ENCODE measurements at places on chromosomes 1 and 21. TPM values are rescaled to one million over a fixed set of nuclear protein-coding genes. Genes with fewer than 3 reads are reported as not detected.

The PRDM16 gene
- total RNA-seq = not detected

The BSND gene
- total RNA-seq = not detected

The TBX19 gene
- total RNA-seq = 1.2 TPM

The PCAT6 gene
- total RNA-seq = not detected

The TENT5C gene
- total RNA-seq = 0.25 TPM

GRCh38 chr1:172753964-172754363, 95.1 kb downstream of the FASLG start:
- no peaks in the 10 kb centered on the region for H3K4me1 ChIP-seq
- H3K27me3 ChIP-seq = peaks cover 3% of the 10 kb centered on the region
- no peak overlapping the region for H3K4me3 ChIP-seq
- no peak for DNase-seq
- no peak overlapping the region for H3K27ac ChIP-seq

- no peak overlapping the region for H3K4me3 ChIP-seq
- H3K4me1 ChIP-seq = no peaks in the 10 kb centered on the region
- no peak overlapping the region for H3K27ac ChIP-seq
- H3K27me3 ChIP-seq = no peaks in the 10 kb centered on the region
These were observed 2.1 kb upstream of the PLA2G2E start for GRCh38 chr1:19925342-19926070.

- no peak overlapping the region for H3K4me3 ChIP-seq
- no peaks in the 10 kb centered on the region for H3K36me3 ChIP-seq
- no peaks in the 10 kb centered on the region for H3K27me3 ChIP-seq
- peaks cover 8% of the 10 kb centered on the region for H3K4me1 ChIP-seq
These were observed 43.2 kb upstream of the LYPLAL1 start for GRCh38 chr1:219130366-219130935.

GRCh38 chr1:63642901-63643300, 49.7 kb downstream of the PGM1 start:
- H3K4me1 ChIP-seq = no peaks in the 10 kb centered on the region
- H3K36me3 ChIP-seq = peaks cover 31% of the 10 kb centered on the region
- H3K27me3 ChIP-seq = no peaks in the 10 kb centered on the region
- no peak for DNase-seq
- no peak overlapping the region for H3K27ac ChIP-seq
- no peak overlapping the region for H3K4me3 ChIP-seq

GRCh38 chr1:109570414-109570813, 22.0 kb downstream of the GNAI3 start:
- peaks cover 6% of the 10 kb centered on the region for H3K36me3 ChIP-seq
- H3K27ac ChIP-seq = peak overlapping the region; percentile 31
- no peaks in the 10 kb centered on the region for H3K27me3 ChIP-seq
- peaks cover 11% of the 10 kb centered on the region for H3K4me1 ChIP-seq

DNA sequence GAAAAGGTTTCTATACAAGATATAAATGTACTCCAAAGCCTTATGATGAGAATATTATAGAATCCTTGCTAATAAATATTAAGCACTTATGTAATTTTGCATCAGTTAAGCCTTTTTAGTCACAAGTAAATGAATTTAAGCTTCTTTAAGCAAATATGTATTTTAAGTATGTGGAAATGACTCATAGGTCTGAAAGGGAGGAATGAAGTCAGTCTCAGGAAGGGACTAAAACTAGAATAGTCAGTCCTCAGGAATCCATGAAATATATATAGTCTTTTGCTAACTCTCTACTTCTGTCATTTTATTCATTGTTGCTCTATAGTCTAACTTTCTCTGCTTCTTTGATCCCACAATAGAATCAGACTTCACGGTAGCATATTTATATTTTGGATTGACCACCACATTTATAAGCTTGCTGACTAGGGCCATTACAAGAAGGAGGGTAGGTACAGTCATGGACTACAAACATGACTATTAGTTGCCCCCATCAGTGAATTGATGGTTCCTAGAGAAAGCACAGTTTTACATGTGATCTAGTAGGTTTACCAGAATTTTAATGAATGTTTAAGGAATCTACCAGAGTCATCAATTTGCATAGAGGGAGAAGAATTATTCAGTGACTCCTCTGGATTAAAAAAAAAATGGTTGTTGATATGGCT, 20.2 kb upstream of the RABGGTB start:
- H3K27ac ChIP-seq = peak overlapping the region; percentile 66
- H3K4me1 ChIP-seq = peaks cover 36% of the 10 kb centered on the region
- DNase-seq = peak; percentile 88
- H3K36me3 ChIP-seq = 0 out of 2 replicates have a peak, but pooled peaks cover 8% of the 10 kb centered on the region
- H3K4me3 ChIP-seq = peak overlapping the region; percentile 38

DNA sequence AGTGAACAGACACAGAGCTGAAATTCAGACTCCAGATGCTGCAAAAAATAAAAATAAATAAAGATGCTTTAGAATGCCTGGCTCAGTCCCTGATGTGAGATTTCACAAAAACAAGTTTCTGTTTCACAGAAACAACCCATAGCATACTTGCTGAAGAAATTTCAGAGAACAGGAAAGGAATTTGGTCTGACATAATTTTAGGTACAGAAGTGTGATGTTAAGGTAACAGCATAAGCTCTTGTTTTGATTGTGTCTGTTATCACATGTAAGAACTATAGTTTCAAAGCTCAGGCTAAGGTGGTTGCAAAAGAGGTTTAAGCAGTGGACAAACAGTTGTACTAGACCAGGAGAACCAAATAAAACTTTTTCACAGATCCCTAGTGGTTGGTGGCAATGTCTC, 152.1 kb downstream of the PTGER3 start:
- H3K36me3 ChIP-seq = no peaks in the 10 kb centered on the region
- H3K27me3 ChIP-seq = no peaks in the 10 kb centered on the region
- H3K27ac ChIP-seq = no peak overlapping the region
- peaks cover 13% of the 10 kb centered on the region for H3K4me1 ChIP-seq

DNA sequence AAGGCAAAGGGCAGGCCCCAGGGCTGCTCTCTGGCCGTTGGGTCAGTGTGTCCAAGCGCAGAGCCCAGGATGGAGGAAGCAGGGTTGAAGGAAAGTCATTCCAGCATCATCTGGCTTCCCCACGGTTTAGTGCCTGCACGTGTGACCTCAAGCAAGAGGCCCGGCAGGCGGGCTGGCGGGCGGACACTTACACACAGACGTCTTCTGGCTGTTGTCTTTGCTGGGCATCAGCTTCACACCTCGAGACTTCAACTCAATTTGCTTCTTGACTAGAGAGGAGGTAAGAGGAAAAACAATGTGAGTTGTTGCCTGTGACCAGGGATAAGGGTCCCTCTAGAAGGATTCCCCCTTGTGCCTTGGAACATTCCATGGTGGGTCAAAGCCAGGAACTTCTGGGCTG, 38.4 kb upstream of the HMGB4 start:
- no peaks in the 10 kb centered on the region for H3K4me1 ChIP-seq
- no peak overlapping the region for H3K4me3 ChIP-seq
- H3K27me3 ChIP-seq = no peaks in the 10 kb centered on the region
- H3K36me3 ChIP-seq = no peaks in the 10 kb centered on the region
- H3K27ac ChIP-seq = no peak overlapping the region

DNA sequence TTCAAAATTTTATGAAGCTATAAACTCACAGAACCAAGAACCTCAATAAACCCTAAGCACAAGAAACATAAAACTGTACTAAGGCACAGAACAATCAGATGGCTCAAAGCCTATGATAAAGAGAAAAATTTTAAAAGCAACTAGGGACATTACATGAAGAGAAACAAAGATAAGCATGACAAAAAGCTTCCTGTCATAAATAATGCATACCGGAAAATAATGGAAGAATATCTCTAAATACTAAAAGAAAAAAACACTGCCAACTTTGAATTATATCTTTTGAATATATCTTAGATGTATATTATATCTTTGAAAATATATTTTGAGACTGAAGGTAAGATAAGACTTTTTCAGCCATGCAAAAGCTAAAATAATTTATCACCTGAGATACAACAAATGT, 21.4 kb upstream of the KCNN3 start:
- no peaks in the 10 kb centered on the region for H3K4me1 ChIP-seq
- H3K36me3 ChIP-seq = no peaks in the 10 kb centered on the region
- DNase-seq = no peak
- peaks cover 32% of the 10 kb centered on the region for H3K27me3 ChIP-seq
- H3K4me3 ChIP-seq = no peak overlapping the region

DNA sequence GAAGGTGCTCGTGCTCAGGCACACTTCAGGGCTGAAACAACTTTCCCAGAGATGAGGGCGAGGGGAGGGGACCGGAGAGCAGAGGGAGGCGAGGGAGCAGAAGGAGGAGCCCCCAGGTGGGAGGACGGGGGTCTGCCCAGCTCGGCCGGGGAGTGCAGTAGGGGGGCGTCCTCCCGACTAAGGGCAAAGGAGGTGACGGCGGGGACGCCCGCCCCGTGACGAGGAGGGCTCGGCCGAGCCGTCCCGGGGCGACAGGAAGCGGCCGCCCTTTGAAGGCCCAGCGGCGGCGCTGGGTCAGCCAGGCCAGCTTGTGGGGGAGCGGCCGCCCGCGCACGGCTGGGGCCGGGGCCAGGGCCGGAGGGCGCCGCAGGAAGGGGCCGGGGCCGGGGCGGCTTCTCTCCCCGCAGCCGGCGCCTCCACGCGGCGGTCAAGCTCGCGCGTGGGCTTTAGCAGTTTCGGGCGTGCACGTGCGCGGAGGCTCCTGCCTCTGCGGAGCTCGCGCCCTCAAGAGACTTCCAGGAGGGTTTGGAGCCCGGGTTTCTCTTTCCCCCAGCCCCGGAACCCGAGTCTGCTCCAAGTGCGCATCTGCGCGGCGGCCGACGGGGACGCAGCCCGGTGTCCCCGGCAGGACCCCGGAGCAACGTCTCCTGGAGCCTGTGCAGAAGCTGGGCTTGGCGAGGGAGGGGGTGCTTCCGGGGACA, 100.8 kb upstream of the SLC45A1 start:
- peaks cover 12% of the 10 kb centered on the region for H3K4me1 ChIP-seq
- H3K27ac ChIP-seq = no peak overlapping the region
- H3K27me3 ChIP-seq = no peaks in the 10 kb centered on the region
- no peaks in the 10 kb centered on the region for H3K36me3 ChIP-seq
- peak; percentile 62 for DNase-seq
- H3K4me3 ChIP-seq = peak overlapping the region; percentile 52

DNA sequence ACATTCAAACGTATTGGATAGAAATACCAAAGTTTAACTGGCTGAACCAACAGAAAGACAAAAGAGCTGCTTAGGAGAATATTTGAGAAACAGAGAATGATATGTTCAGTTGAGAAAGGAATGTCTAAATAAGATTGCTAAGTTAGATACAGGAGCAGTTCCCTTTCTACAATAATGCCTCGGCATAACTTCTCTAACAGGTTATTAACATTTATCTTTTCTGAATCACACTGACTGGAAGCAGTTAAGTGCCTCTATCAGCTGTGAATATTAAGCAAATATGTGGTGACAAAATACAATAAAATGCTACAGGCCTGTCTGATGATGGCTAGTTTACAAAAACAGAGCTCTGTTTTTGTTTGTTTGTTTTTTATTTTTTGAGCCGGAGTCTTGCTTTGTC, 121.9 kb downstream of the KCNK1 start:
- no peak overlapping the region for H3K27ac ChIP-seq
- H3K36me3 ChIP-seq = no peaks in the 10 kb centered on the region
- no peak overlapping the region for H3K4me3 ChIP-seq
- H3K4me1 ChIP-seq = no peaks in the 10 kb centered on the region

DNA sequence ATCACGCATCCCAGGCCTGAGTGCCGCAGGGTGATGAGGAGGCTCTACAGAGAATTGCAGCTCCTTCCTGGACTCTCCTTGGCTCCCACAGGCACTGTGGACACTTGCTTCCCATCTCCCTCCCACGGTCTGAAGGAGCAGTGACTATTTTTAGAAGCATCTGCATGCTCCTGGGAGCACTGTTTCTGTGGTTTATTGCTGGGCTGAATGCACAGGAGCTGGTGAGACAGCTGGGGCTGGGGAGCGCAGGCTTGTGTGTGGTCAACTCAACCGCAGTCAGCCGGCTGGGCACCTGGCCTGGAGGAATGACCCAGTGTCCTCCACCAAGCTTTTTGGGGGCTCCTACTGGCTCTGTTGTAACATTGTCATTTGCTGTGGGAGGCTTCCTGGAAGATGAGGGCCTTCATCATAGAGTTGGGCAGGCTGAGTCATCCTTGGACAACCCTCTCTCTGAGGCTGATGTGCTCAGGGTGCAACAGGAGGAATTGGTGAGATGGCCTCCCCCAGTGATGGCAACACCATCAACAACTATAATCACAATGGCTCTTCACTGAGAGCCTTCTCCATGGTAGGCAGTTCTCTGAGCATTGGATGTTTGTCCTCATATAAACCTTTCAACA, 1.7 kb downstream of the NFASC start:
- no peaks in the 10 kb centered on the region for H3K36me3 ChIP-seq
- peak overlapping the region; percentile 74 for H3K27ac ChIP-seq
- DNase-seq = peak; percentile 76
- H3K27me3 ChIP-seq = no peaks in the 10 kb centered on the region

- DNase-seq = peak; percentile 55
- H3K36me3 ChIP-seq = no peaks in the 10 kb centered on the region
- peaks cover 22% of the 10 kb centered on the region for H3K4me1 ChIP-seq
- H3K27me3 ChIP-seq = no peaks in the 10 kb centered on the region
- H3K27ac ChIP-seq = no peak overlapping the region
These were observed 7.5 kb upstream of the C2CD2 start for GRCh38 chr21:41961282-41961701.

DNA sequence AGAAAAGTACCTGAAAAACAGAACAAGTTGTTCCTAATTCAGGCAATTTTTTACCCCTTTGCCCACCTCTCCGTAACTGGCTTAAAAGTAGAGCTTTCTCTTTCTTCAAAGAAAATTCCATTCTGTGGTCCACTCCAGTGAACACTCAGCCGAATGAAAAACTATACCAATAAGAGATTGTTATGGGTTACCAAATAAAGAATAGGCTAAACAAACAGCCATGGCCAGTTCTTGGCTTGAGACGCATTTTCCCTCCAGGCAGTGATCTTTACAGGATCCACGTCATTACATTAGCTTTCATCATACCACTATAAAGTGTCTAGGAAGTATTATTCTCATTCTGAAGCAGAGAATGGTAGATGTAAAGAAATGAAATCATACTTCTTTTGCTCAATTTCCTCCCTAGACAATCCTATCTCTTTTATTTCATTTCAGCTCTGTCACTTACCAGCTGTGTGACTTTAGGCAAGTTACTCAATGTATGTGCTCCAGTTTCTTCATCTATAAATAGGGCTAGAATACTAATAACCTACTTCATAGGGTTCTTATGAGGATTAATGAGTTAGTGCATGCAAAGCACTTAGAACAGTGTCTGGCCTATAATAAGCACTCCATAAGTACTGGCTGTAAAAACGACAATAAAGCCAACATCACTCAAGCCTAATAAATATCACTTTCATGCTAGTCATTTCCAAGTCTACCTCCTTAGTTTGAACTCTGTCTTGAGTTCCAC, 26.5 kb upstream of the TRIM45 start:
- H3K27ac ChIP-seq = peak overlapping the region; percentile 65
- DNase-seq = peak; percentile 48
- peaks cover 32% of the 10 kb centered on the region for H3K4me1 ChIP-seq
- H3K27me3 ChIP-seq = no peaks in the 10 kb centered on the region
- no peaks in the 10 kb centered on the region for H3K36me3 ChIP-seq

DNA sequence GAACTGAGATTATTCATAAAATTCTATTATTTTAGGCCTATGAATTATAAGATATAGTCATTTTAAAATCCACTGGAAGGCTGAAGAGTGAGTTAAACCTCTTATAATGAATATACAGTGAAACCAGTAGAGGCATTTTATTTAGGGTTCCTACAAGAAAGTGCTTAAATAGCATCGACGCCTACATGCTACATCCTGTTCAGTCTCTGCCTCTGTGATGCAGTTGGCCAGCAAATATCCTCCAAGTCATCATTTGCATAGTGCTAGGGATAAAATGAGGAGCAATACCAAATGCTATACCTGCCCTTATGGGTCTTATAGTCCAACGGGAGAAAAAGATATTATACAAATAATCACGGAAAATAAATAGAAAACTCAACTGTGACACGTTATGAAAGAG, 59.6 kb downstream of the EDEM3 start:
- peak; percentile 27 for DNase-seq
- no peaks in the 10 kb centered on the region for H3K27me3 ChIP-seq
- H3K27ac ChIP-seq = peak overlapping the region; percentile 22
- H3K36me3 ChIP-seq = peaks cover 37% of the 10 kb centered on the region
- peaks cover 24% of the 10 kb centered on the region for H3K4me1 ChIP-seq

Measured in GM23248 (cell line).